ENCODE measurements at places on chromosomes 4 and X.

GRCh38 chr4:166172619-166173018 lies 299.6 kb downstream of the TLL1 start:
- no peak for DNase-seq

DNA sequence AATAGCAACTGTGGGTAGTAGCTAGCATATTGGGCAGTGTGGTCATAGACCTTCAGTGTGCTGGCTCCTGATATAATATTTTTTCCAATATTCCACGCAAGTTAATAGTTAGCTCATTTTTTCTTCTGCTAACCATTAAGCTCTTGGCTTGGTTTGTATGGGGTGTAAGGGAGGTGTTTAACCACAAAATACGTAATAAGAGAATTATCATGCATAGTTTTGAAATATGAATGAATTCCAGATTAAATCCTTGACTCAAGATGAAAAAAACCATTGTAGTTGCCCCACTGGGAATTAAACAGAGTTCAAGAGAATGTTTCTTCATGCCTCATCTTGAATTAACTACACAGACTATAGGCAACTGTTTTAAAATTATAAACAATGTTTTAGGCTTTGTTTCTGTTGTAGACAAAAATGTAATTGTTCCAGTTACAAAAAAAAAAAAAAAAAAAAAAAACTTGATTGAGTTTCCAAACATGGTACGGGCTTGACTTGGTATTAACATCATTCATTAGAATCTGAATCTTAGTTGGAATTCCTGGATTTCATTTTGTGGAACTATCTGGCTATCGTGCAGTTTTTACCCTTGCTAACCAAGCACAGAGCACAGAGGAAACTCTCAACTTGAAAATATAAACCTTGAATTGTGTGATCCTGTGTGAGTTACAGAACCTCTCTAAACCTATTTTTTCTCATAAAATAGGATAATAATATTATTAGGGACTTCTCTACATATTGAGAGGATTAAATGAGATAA lies 28.4 kb downstream of the CXCL1 start:
- DNase-seq, result no peak

DNA sequence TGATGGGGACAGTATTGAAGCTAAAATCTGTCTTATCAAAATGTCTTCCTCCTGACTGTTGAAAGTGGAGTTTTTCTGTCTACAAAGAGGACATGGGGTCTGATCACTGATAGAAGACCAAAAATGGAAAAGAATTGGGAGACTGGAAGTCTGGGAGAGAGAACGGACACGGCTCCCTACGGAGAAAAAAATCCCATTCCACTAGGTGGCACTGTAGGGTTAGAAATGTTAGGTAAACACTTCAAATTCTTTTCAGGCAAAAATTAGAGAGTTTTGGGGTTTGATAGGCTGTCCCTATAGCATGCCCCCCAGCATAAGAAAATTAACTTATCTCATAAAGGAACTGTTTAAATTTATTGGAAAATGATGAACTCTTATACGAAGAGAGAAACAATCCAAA lies 200.5 kb downstream of the FAM133A start:
- DNase-seq, result no peak

- no peak for DNase-seq
Observed at GRCh38 chrX:71671043-71671780, 3.9 kb downstream of the LOC101059915 start.

DNA sequence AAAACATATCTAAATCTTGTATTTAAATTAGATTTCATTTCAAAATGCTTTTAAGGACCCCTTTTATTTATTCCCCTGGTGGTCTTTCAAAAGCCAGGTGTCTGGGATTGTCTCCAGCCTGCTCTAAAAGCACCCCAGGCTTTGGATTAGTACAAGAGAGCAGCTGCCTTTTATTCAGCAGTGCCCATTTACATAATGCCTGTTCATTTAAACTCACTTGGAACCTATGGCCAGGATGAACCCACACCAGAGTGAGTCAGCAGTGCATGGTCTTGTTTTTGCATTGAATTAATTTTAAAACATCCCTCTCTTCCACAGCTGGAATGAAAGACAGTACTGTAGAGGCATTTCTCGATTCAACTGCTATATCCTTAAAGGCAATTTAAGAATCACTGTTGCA lies 64.1 kb upstream of the TENM3 start:
- no peak for DNase-seq

DNA sequence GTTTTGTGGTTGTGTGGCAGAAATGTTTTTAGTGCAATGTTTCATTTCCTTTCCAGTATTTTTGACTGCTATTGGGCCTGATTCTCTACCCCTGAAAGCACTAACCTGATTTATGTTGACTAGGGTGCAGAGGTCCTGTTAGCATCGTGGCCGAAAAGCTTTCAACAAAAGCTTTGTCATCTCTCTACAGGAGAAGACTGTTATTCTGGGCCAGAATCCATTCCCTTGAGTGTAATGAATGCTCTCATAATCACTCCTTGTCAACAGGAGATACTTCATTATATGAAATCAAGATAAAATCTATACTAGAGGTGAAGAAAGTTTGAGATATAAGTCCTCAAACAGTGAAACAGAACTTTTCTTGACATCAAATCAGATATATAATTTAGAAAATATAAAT lies 195.5 kb downstream of the ZNF330 start:
- DNase-seq, result no peak

GRCh38 chr4:141174457-141174856 lies 41.2 kb upstream of the RNF150 start:
- DNase-seq, result no peak

- no peak for DNase-seq
Observed at GRCh38 chr4:147958489-147959065, 226.7 kb downstream of the ARHGAP10 start.

GRCh38 chrX:78545233-78545632 lies 113.9 kb downstream of the RTL3 start:
- no peak for DNase-seq

DNA sequence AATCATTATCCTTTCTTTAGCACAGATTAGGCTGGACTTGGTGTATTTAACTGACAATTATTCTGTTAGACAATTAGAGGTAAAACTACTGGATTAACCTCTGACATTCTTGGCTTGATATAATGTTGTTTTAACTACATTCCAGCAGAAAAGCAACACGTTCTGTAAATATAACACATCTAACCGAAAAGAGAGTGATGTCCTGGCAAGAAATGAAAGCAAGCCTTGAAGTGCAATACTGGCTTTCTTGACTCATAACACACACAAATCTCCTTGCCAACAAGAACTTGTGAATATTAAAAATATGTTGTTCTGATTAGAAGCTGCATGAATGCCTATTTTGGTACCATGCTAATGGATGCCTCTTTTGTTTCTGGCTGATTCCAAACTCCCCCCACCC lies 76.4 kb downstream of the EFHC2 start:
- no peak for DNase-seq

DNA sequence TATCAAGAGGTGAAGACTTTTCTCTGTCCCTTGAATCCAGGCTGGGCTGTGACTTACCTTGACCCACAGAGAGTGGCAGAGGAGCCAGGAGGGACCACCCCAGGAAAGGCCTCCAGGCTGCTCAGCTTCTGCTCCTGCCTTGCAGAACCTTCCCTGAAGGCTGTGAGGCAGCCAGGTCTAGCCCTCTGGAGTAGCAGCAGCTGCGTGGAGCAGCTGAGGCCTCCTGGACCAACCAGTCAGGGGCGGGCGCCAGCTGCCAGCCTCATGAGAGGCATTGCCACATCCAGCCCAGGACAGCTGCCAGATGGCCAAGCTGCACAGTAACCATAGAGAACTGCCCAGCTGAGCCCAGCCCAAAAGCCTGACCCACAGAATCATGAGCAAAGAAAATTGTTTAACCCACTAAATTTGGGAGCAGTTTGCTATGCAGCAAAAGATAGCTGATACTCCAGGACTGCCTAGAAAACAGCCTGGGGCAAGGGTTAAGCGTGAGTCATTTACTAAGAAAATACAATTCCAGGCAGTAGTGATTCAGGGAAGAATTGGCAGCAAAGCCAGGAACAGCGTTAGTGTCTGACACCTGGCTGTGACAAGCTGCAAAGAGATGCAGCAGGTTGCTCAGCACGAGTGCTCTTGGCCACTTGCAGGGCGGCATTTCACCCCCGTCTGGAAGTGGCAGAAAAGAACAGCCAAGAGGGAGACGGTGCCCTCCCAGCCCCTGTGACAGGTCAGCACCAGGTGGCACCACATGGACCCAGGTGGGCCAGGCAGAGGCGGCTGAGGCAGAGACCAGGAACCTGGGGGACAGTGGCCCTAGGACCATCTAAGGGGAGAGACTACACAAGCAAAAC lies 14.7 kb upstream of the PDE6B start:
- DNase-seq, result no peak

DNA sequence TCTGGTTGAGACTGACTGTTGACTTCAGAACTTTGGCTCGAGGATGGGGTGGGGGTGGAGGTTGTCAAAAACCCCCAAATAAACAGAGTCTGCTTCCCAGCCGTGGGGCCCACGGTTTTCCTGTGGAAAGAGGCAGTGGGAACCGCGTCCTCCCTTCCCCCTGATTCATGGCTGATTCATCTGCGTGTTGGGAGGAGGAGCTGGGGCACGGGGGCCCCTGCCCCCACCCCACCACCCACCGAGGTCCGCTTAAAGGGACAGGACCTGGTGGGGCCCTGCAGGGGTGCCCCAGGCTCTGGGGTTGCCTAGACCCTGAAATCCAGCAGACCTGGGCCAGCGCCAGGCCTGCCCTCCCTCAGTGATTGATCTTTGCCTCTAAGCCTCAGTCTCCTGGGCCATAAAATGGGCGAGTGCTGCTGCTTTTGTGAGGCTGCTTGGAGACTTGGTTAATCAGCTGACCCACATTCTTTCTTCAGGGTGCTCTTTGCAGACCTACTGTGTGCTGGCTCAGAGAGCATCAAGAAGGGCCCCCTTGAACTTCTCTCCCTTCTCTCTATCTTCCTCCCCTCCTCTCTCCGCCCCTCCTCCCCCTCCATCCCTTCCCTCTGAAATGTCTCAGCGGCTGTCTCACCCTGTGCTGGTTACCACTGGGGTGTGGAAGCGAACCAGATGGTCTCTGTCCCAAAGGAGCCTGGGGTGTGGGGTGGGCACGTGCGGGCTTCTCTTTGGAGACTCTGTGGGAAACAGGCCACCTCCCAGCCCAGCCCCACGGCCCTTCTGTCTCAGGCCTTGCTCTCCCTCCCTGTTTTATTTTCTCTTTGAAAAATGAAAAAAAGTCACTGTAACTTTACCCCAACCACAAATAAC lies 9.1 kb downstream of the HTRA3 start:
- DNase-seq, result no peak

DNA sequence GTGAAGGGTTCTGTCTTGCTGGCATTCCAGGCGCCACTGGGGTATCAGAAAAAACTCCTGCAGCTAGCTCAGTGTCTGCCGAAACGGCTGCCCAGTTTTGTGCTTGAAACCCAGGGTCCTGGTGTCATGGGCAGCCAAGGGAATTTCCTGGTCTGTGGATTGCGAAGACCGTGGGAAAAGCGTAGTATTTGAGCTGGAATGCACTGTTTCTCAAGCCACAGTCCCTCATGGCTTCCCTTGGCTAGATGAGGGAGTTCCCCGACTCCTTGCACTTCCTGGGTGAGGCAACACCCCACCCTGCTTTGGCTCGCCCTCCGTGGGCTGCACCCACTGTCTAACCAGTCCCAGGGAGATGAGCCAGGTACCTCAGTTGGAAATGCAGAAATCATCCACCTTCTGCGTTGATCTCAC lies 40.1 kb downstream of the NOP14 start:
- no peak for DNase-seq

- no peak for DNase-seq
Observed at GRCh38 chr4:168659741-168660465, 163.1 kb downstream of the PALLD start.

GRCh38 chrX:38275615-38276014 lies 51.7 kb downstream of the RPGR start:
- DNase-seq, result no peak

- DNase-seq, result no peak
Observed at GRCh38 chr4:147815741-147816140, 83.9 kb downstream of the ARHGAP10 start.

- DNase-seq, result no peak
Observed at GRCh38 chr4:139018501-139018900, 2.9 kb downstream of the NOCT start.

DNA sequence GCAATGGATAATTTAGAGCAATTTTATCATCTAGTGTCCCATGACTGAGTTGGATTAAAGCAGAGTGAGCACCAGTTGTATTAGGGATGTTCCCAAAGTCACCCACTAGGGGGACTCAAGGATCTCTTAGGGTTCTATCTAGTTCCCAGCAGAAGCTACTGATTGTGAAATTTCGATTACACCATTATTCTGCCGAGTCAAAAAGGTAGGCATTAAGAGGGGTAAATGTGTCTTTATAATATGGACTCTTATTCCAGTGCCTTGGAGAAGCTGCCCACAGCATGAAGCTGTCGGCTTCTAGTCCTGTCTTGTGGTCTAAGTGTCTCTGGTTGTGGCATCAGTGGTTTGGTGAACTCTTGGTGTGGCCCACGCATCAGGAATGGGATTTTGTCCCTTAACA lies 53.3 kb downstream of the RGS12 start:
- DNase-seq, result no peak

DNA sequence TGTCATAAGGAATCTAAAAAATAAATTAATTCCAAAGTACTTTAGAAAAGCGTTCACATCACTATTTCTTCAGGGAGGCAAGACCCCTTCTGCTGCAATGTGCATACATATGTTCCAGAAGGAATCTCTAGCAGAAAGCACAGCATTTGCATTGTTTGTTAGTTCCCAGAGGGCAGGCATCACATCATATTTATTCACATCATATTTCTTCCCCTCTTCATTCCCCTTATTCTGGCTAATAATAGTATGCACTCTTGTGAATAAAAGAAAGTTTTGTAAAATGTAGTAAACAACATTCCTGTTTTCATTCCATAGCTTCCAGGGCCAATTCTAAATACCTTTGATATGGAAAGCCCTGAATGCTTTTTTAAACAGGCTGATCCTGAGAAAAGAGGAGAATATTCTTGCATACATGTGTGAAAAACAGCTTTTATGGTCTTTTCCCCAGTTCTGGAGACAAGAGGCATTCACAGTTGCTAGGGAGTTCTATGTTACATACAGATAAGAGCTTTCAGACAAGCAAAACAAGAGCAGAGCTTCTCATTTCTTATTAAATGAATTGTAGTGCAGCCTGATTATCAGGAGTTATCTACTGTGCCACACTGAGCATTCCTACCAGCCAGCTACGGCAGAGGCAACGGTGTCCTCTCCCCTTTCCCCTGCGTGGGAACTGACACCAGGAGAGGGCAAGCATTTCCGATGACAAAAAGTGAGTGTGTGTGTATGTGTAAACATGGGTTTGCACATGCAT lies 15.2 kb downstream of the GATB start:
- no peak for DNase-seq

DNA sequence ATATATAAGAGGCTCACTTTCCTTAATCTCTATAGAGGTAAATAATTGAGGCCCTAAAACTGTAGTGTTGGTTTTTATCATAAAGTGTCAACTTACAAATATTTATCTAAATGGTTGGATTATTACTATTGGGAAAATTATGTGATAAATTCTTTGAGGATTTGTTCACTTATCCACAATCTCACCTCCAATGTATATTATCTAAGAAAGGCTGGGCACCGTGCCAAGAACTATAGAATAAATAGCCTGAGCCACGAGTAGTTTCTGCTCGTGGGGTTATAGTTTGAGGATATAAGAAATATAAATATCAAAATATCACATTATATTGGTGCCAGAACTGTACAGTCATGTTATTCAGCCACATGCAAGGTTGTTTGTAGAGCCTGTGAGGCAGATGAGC lies 177.9 kb downstream of the VEGFC start:
- no peak for DNase-seq
